Thyroid gland (tissue), 4 donors: ENCODE measurements at places on chromosomes 2 and 18.
A peak's percentile ranks its signal among the peaks of the same experiment; 100 is the strongest.

- H3K27me3 ChIP-seq, result no peaks in the 10 kb centered on the region
- no peak for DNase-seq
- no peaks in the 10 kb centered on the region for H3K36me3 ChIP-seq
- no peak overlapping the region for H3K4me3 ChIP-seq
- no peak overlapping the region for H3K27ac ChIP-seq
Observed at GRCh38 chr2:147511491-147511948, 333.3 kb upstream of the ACVR2A start.

- H3K36me3 ChIP-seq, result no peaks in the 10 kb centered on the region
- no peaks in the 10 kb centered on the region for H3K27me3 ChIP-seq
- no peaks in the 10 kb centered on the region for H3K4me1 ChIP-seq
- H3K27ac ChIP-seq, result no peak within 1 kb of the TSS
Observed at GRCh38 chr2:97713296-97714083, at the start of gene ZAP70. Gene ZAP70, plus strand, starts transcription at chr2:97713576. Its CDS starts 10,461 bp downstream, at chr2:97724037.

DNA sequence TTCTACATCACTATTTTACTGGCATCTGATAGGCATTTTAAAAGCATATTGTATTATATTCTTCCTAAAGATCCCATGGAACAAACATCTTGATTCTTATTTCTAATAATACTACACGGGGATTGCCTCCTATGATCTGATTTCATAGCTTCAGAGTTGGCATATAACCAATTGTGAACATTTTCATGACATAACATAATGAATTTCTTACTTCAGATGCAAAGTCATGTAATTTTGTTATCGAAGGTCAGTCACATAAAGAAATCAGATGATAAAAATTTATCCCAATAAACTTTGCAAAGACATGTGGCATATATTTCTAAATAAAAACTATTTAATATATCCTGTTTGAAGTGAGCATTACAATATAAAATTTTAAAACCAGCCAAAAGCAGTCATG is 93.3 kb downstream of the COL5A2 start:
- no peaks in the 10 kb centered on the region for H3K27me3 ChIP-seq
- no peak for DNase-seq
- no peak overlapping the region for H3K4me3 ChIP-seq
- H3K4me1 ChIP-seq, result no peaks in the 10 kb centered on the region

GRCh38 chr2:20224716-20225293 is at the start of gene SDC1:
Gene SDC1, minus strand, starts transcription at chr2:20225130. Its CDS starts 263 bp downstream, at chr2:20224867.
- H3K4me3 ChIP-seq, result peak within 1 kb of the TSS; percentile 31
- peak; percentile 73 for DNase-seq
- H3K27ac ChIP-seq, result peak within 1 kb of the TSS; percentile 90
- no peaks in the 10 kb centered on the region for H3K36me3 ChIP-seq
- peaks cover 22% of the 10 kb centered on the region for H3K4me1 ChIP-seq

DNA sequence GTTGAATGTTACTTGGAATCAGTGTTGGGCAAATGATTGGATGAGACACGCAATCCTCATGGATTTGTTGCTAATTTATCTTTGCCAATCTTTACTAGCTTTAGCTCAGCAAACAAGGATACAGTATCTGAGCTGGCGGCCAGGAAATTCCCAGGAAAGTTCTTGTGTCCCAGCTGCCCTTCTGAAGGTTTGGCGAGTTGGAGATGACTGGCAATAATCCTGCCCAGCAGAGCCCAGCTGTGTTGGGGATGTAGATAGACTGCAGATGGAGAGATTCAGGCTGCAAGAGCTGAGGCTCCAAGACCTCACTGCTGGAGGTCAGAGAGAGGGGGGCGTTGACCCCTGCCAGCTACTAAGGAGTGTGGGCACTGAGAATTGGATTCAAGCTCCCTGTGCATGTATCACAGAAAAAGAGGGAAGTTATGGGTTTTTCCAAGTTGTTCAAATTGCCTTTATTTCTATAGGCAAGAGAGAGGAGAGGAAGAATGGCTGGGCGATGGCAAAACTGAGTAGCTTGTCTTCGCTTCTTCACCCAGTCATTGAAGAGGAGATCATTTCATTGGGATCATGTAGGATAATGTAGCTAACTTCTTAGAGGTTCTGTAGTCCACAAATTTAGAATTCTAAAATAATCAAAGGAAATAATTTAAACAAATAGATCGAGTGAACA is 506.8 kb upstream of the LRATD1 start:
- no peaks in the 10 kb centered on the region for H3K27me3 ChIP-seq
- H3K4me1 ChIP-seq, result no peaks in the 10 kb centered on the region
- H3K4me3 ChIP-seq, result no peak overlapping the region
- DNase-seq, result no peak

GRCh38 chr2:60479226-60480088 is 74.0 kb downstream of the BCL11A start:
- DNase-seq, result no peak
- no peaks in the 10 kb centered on the region for H3K4me1 ChIP-seq
- H3K4me3 ChIP-seq, result no peak overlapping the region
- no peak overlapping the region for H3K27ac ChIP-seq
- no peaks in the 10 kb centered on the region for H3K27me3 ChIP-seq

- no peak for DNase-seq
- no peaks in the 10 kb centered on the region for H3K36me3 ChIP-seq
- H3K27me3 ChIP-seq, result no peaks in the 10 kb centered on the region
- H3K4me1 ChIP-seq, result no peaks in the 10 kb centered on the region
- no peak overlapping the region for H3K4me3 ChIP-seq
Observed at GRCh38 chr2:133657591-133657990, 89.3 kb upstream of the NCKAP5 start.

GRCh38 chr2:241925277-241925676 is 55.7 kb downstream of the RTP5 start:
- DNase-seq, result no peak
- no peaks in the 10 kb centered on the region for H3K4me1 ChIP-seq
- H3K4me3 ChIP-seq, result no peak overlapping the region

DNA sequence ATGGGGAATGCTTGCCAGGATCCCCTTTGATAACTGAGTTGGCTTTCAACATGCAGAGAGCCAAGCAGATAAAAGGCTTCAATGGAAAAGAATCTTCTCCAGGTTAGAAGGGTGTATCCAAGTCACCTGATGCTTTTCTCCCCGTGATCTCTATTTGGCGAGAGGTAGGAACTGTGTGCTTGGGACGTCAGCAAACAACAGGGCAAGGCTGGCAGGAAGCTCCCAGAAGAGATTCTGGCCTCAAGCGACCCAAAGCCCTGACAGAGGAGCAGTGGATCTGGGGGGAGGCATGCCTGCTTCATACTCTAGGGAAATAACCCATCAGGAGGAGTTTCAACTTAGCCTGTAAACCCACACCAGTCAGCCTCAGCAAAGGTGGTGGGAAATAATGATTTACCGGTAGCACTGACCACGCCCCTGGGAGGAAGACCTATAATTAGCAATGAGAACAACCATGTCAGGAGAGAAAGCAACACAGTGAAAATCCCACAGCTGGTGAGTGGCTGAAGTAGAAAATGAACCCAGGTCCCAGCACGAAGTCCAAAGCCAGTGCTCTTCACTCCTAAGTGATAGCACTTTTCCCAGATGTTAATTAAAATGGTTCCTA is 76.3 kb upstream of the SEC11C start:
- H3K27me3 ChIP-seq, result no peaks in the 10 kb centered on the region
- H3K36me3 ChIP-seq, result no peaks in the 10 kb centered on the region
- no peak for DNase-seq
- H3K4me3 ChIP-seq, result no peak overlapping the region
